Activated CD8-positive, alpha-beta memory T cell treated with anti-CD3 and anti-CD28 coated beads, Interleukin-2, amount 10 ng/mL, durations not matched to agents 7 days and 5 days (primary cell): ENCODE measurements at places on chromosomes 12 and 14. TPM values are rescaled to one million over a fixed set of nuclear protein-coding genes. Genes with fewer than 3 reads are reported as not detected.

- DNase-seq = peak; percentile 93
These were observed at the start of gene TEX22 for GRCh38 chr14:105398044-105398725. TSS of gene TEX22 (plus strand) at chr14:105398538. CDS start at chr14:105399341, 803 bp downstream.

Gene P3H3
- 0.23 TPM for total RNA-seq

DNA sequence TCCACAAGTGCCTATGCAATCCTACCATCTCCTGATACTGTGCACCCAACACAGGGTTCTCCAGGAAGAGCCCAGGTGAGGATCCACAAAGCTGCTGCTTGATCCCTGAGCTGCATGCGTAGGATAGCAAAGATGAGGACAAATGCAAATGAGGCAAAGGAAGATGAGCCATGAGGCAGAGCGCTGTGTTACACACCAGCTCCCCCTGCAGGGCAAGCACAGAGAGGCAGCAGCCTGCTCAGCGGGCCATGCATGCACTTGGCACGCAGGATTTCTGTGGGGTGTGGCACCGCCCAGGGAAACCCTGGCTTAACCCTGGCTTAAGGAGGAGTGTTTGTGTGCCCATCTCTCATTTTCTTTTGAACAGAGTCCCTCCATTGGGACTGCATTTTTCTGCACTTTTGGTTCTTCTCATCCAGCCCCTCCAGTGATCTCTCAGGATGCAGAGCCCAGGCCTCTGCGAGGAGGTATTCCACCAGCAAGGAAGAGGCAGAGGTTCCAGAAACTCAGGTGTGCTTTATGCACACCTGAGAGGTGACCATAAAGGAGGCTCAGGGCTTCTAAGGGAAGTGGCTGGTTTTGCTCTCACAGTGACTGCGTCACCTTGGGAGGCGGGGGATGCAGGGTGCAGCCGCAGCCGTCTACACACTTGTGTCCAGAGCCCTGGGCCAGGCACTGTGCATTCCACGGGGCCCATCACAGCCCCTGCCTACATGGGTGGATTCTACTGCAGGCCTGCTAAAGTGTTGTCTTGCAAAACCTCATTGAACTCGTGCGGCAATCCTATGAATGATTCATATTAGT lies 973.3 kb upstream of the TMEM132C start:
- DNase-seq = peak; percentile 62

DNA sequence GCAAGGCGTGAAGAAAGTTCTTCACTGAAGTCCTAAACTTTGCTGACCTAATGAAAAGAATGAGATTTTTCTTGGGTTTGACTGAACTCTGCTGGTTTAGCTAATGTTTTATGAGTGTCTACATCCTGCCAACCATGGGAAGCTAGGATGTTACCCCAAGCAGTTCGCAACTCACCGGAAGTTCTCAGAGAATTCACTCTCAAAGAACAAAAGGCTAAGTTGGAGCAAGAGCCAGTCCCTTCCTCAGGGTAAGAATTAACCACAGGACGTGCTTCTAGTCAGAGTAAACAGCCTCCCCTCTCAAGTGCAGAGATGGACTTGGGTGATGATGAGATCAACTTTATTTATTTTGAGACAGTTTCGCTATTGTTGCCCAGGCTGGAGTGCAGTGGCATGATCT lies 37.3 kb downstream of the TCHP start:
- DNase-seq = no peak

GRCh38 chr12:39412210-39412609 lies 30.7 kb downstream of the KIF21A start:
- DNase-seq = no peak

Gene MANSC1
- 0.14 TPM for total RNA-seq

DNA sequence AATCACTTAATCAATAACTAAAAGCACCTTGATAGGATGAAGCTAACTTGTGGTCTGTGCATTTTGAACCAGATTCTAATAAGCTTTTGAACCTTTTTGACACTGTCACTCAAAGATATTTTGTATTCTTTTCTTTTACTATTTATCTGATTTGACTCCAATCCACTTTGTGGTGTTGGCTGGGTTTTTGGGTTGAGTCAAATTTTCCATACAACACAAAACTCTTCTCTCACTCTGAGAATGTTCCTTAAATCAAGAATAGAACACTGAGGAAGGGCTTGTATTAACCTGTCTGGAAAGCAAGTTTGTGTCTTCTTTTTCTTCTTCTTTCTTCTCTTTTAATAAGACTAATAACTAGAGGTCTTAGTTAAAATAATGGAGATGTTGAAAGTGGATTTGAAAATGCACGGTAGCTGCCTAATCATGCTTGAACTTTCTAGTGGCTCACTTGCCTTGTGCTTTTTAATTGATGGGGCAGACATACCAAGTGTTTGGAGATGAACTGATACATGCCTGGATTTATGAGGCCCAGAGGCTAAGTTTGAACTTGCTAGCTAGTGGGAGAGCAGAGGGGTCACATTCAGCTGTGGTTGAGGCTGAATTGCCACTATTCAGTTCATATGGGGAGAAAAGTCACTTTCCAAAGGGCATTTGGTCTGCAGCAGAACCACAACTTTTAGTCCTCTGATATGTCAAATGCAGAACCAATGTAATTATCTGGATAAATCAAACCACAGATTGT lies 93.5 kb upstream of the PTHLH start:
- no peak for DNase-seq

- no peak for DNase-seq
These were observed 6.3 kb downstream of the ZFP36L1 start for GRCh38 chr14:68786491-68787091.

DNA sequence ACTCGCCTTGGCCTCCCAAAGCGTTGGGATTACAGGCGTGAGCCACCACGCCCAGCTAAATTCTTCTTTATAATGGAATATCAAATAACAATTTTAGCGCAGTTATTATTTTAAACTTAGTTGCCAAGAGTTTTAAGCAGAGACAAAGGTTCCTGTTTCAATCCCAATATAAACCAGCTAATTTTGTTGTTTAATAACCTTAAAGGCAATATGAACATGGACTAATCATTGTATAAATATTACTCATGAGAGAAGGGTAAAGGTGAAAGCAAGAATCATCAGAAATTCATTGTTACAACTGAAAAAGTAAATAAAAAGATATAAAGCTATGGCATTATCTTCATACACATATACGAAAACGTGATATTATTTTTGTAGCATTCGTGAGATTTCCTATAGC lies 8.2 kb downstream of the DTD2 start:
- DNase-seq = no peak

Gene TCL1A
- total RNA-seq = not detected

Gene SERPINA6
- total RNA-seq = not detected

Gene CATSPERB
- 0.29 TPM for total RNA-seq

Gene NR1H4
- total RNA-seq = not detected

Gene CELA1
- total RNA-seq = not detected

Gene SSPN
- not detected for total RNA-seq

DNA sequence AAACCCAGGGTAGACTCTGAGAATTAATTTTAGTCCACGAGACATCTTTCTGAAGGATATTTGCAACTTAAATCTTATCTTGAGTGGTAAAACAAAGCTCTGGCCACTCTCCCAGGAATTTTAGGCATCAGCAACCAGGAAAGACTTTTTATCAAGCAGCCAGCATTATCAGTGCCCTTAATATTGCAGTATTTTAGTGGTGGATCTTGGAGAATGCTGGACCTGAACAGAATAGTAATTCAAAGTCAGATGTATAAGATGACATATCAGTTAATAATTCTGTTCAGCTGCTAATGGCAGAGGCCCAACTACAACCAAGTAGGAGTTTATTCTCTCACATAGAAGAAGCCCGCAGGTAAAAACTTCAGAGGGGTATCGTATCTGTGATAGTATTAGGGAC lies 59.0 kb upstream of the CRY1 start:
- no peak for DNase-seq

- no peak for DNase-seq
These were observed 99.9 kb downstream of the KICS2 start for GRCh38 chr12:64122154-64122553.

- DNase-seq = no peak
These were observed at the start of gene MGP for GRCh38 chr12:14885718-14886221. TSS of gene MGP (minus strand) at chr12:14885854. CDS start at chr12:14885791, 63 bp downstream.

DNA sequence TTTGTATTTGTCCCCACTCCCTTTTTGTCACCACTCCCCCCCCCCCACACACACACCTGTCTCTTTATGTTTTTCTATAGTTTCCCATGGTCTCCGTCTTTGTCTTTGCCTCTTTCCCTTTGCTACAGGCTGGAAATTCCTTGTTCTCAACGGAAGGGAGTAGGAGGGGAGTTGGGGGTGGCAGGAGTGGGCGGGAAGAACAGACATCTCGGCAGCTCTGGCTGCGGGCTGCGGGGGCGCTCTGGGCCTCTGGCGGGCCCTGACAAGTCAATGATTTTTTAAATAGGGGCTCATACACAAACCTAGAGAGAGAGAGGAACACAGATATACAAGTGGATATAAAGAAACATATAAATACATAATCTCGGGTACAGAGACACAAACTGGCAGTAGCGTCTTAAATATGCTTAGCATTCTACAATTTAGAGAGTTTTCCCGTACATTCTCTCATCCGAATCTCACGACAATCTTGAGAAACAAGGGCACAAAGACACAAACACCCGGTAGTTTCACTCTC lies 2.4 kb upstream of the NAB2 start:
- peak; percentile 63 for DNase-seq

GRCh38 chr14:20848316-20848954 lies 42.8 kb upstream of the RNASE3 start:
- no peak for DNase-seq

GRCh38 chr14:20035938-20036337 lies at the start of gene OR4K13:
TSS of gene OR4K13 (minus strand) at chr14:20036038. CDS start at chr14:20034758, 1,280 bp downstream.
- DNase-seq = no peak

Gene SINHCAF
- 120 TPM for total RNA-seq

GRCh38 chr12:30136696-30137095 lies 353.0 kb upstream of the TMTC1 start:
- no peak for DNase-seq

DNA sequence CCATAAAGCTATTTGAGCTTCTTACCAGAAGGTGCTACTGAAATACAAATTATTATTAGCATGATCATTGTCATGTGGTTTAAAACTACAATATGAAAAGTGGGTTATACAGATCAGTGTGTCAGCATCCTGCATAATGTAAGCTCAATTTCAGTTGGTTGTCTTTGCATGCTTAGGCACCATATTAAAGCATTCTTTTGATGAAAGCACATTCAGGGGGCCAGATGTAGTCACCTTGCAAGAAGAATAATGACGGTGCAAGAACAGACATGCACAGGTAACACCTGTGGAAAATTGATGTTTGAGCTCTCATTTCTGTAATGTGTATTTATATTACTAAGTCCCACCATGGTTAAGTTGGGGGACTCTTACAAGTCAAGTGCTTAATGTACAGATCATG lies 123.9 kb downstream of the PAX9 start:
- DNase-seq = no peak
